ENCODE measurements at places on chromosomes 3 and 15. TPM values are rescaled to one million over a fixed set of nuclear protein-coding genes. Genes with fewer than 3 reads are reported as not detected.

Gene CLDN18
- polyA plus RNA-seq: 0.05 TPM

Gene PARP14
- polyA plus RNA-seq: 6.6 TPM

Gene OR4F6
- not detected for polyA plus RNA-seq

Gene PLSCR5
- polyA plus RNA-seq: not detected

Gene LARP6
- 3.2 TPM for polyA plus RNA-seq

Gene PROS1
- 8.1 TPM for polyA plus RNA-seq

Gene TRIM42
- not detected for polyA plus RNA-seq

Gene GLDN
- polyA plus RNA-seq: 0.29 TPM

Gene IL5RA
- polyA plus RNA-seq: 0.02 TPM

Gene ITIH4
- 2.5 TPM for polyA plus RNA-seq

Gene FOXL2
- polyA plus RNA-seq: not detected

Gene ABI3BP
- polyA plus RNA-seq: 2.1 TPM

Gene TNIK
- polyA plus RNA-seq: 2.2 TPM

Gene SKOR1
- polyA plus RNA-seq: 0.12 TPM

Gene MUC20
- 49.6 TPM for polyA plus RNA-seq

Gene SLC9A9
- polyA plus RNA-seq: 8.3 TPM

Gene BNC1
- 7.6 TPM for polyA plus RNA-seq

Gene COLQ
- polyA plus RNA-seq: 0.65 TPM

Gene ACKR4
- 0.21 TPM for polyA plus RNA-seq

Gene SPSB4
- not detected for polyA plus RNA-seq

Gene ALS2CL
- 225 TPM for polyA plus RNA-seq

Gene PTX3
- polyA plus RNA-seq: 0.10 TPM

Gene SCN11A
- 0.02 TPM for polyA plus RNA-seq

Gene ETV5
- polyA plus RNA-seq: 2.0 TPM

Gene DPPA2
- polyA plus RNA-seq: not detected

Gene LMOD3
- 0.19 TPM for polyA plus RNA-seq

Gene SAXO2
- 0.47 TPM for polyA plus RNA-seq

Gene GCNT3
- 16.3 TPM for polyA plus RNA-seq

Measured in esophagus (tissue), 2 donors.